ENCODE measurements at places on chromosomes 3 and 15.

- no peak for DNase-seq
Observed at GRCh38 chr3:141275973-141276372, 44.3 kb downstream of the PXYLP1 start.

- DNase-seq: no peak
Observed at GRCh38 chr3:144687862-144688261, 716.2 kb downstream of the DIPK2A start.

DNA sequence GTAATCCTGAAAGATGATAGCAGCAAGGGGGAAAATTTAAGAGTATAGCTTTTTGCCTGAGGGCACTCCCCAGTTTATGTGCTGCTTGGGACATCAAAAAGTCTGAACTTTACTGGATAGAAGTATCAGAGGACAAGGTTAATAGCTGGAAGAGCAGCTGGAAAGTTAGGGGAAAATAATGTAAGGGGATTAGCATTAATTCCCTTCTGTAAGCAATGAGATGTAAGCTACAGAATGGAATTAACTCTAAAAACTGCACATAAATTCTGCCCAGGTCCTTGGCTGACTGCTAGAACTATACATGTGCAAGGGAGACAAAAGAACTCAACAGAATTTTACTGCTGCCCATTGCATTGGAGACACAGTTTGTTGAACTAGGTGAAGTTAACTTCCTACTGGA is 55.6 kb downstream of the ATP11B start:
- DNase-seq: no peak

DNA sequence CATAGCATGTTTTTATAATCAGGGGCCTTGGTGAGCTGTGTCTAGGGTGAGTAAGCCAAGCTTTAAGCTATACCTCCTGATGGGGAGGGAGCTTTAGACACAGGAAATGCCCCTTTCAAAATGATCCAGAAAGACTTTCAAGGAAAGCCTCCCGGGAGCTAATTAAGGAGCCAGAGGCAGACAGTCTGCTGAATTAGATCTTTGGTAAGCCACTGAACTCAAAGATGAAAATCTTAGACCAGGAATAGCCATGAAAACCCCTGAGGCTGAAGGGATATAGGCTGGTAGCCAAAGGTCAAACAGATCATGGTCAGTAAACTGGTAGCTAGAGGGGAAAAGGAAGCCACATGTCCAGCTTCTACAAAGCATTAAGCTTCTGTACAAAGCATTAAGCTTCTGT is 42.7 kb upstream of the GAP43 start:
- no peak for DNase-seq

GRCh38 chr3:14990780-14991148 is 43.4 kb downstream of the NR2C2 start:
- no peak for DNase-seq

- DNase-seq: no peak
Observed at GRCh38 chr3:61250784-61251173, 473 bp downstream of the FHIT start.

- no peak for DNase-seq
Observed at GRCh38 chr15:100725121-100726069, 123.0 kb downstream of the ASB7 start.

DNA sequence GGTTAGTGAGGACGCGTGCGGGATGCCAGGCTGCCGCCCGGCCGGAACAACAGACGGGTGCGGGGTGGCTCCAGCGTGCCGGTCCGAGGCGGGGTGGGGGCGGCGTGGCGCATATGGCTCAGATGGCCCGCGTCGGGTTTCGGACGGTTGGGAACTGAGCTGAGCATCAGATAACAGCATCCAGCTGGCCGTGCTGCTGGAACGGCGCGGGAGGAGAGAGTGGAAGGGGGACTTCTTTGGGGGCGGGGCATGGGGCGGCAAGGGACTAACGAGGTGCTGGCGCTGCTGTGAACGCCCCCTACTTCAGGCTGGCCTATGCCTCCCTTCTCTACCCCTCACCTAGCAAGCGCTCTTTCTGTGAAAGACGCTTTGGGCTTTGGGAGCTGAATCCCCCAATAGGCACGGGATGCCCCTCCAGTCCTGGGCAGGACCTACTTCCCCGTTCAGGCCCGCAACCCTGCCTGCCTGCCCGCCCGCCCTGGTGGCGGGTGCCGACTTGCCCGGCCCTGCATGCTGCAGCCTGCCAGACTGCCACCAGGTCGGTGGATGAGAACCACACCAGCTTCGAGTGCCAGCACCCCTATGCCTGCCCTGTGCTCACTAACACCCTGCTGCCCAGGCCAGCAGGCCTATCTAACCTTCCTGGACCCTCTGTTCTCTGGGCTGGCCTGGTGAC is 542 bp downstream of the INKA1 start:
- DNase-seq: peak; percentile 57

GRCh38 chr3:104575634-104576033 is 791.1 kb upstream of the ALCAM start:
- DNase-seq: no peak

- no peak for DNase-seq
Observed at GRCh38 chr3:129278966-129279906, 566 bp downstream of the HMCES start.

GRCh38 chr15:69476704-69477473 is 24.3 kb downstream of the RPLP1 start:
- no peak for DNase-seq

- no peak for DNase-seq
Observed at GRCh38 chr15:32701863-32702262, 15.9 kb upstream of the GREM1 start.

DNA sequence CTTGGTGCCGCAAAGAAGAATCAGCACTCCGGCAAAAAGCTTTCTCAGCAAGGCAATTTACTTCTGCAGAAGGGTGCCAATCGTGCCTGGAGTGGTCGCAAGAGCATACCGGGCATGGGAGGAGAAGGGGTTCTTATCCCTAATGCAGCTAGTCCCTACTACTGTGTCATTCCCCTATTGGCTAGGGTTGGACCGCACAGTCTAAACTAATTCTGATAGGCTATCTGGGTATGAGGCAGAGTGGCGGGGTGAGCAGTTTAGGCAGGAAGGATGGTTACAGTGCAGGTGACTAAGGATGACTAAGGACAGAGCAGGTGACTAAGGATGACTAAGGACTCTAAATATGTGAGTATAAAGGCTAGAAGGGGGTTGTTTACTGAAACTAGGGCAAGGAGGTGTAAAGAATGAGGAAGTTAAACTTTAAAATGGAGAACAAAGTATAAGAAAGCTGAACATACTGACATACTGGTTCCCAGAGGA is 52.9 kb downstream of the PGBD4 start:
- DNase-seq: no peak

- DNase-seq: no peak
Observed at GRCh38 chr3:42014458-42014920, 52.6 kb upstream of the ULK4 start.

- no peak for DNase-seq
Observed at GRCh38 chr3:99246010-99246654, 344.6 kb upstream of the DCBLD2 start.

DNA sequence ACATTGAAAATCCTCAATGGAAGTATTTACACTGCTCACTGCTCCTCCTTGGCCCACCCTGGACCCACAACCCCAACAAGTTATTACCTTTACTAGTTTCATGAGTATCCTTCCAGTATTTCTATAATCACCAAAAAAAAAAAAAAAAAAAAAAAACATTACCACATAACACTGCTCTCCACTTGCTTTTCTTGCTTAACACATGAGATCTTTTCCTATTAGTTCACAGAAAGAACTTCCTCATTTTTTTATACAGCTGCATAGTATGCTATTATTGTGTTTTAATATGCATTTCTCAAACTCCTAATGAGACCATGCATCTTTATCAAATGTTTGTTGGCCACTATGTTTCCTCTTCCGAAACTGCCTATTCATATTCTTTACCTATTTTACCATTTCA is 14.6 kb downstream of the GABPB1 start:
- no peak for DNase-seq

DNA sequence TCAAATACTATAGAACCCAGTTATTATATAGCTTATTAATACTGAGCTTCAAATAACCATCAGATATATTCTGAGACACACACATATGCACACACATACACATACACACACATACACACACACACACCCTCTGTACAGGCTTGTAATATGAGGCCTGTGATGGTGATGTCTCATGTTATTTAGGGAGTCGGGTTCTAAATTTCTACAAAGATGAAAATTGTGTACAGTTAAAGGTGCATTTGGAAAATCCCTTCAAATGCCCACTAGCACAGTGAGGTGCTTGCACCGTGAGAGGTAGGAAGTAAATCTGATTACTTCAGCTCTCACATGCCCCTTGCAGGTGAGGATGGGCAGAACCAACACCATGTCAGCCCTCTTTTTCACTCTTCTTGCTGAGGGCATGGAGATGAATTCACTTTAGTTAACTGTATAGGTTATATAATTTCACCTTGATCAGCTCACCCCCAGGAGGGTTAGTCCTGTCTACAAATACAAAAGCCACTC is 294.5 kb upstream of the PROK2 start:
- no peak for DNase-seq

DNA sequence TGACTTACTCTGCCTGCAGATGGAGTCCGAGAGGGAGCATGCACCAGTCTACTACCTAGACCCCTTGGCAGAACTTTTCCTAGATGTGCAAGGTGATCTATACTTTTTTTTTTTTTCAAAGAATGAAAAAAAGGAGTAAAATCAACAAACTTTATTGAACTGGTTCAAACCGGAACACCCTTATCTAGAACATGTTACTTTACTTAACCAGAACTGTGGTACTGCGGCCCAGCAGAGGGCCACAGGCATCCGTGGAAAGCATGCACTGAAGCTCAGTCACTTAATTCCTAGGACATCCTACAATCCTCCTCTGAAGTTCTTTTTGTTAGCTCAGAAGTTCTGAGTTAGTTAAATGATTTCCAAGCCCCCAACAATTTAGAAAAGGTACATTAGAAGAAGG is 21.6 kb downstream of the CHAC1 start:
- DNase-seq: no peak
